ENCODE measurements at places on chromosomes 7 and 10.
A peak's percentile ranks its signal among the peaks of the same experiment; 100 is the strongest.

GRCh38 chr7:151115121-151115835 lies 29.0 kb downstream of the AGAP3 start:
- no peak for DNase-seq

DNA sequence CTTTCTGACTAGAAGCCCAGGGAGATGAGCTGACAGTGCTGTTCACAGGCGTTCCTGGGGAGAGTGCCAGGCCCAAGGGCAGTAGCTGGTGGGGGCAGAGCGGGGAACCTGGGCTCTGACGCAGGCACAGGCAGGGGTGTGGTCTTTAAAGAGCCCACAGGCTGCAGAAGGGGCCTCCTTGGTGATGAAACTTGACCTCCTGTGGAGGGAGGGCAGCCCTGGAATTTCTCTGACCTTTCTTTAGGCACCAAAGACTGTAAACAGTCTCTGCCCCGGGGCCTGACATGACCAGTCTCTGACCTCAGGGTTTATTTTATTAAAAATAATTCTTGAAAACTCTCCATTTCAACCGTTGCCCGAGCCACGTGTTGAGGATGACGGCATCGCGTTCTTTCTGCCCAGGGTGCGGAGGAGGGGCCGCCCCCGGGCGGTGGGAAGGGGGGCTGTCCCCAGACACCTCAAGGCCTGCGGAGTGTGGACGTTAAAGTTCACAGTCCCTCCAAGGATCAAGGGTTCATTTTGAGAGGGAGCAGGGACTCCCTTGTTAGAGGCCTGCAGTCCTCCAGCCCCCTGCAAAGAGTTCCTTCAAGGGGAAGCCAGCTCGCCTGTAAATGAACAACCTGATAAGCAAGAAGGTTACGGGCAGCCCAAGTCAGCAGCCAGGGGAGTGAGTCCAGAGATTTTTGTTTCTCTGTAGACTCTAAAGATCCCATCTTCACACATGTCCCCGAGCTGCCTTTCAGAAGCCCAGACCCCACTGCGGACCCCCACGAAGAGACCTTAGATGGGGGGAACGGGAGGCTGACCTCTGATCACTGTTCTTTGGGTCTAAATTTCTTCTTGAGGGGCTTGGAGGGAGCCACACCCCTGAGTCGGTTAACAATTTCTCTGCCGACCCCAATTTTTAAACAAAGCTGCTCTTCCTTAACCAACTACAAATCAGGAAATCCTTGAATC lies 128.9 kb downstream of the VIPR2 start:
- DNase-seq = no peak

DNA sequence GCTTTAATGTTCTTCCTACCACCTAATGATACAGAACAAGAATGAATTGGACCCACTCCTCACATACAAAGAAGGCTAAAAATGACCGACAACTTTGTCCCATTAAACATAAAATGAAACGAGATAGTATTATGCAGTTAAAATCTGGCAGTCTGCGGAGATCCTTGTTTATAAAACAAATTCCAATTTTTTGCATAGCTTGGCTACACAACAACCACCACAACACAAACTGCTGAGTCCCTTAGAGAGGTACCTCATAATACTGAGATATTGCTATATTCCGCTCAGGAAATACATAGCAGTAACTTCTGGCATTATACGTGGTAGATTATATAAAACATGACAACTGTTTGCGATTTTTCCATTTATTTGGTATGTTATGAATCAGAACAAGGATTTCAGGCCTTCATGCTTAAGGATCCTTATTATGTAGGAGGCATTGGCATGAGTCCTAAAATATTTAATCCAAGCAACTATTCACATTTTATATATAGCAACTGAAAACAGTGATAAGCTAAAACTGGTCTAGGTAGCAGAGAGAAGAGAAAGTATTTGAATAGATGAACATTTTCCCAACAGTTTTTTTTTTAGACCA lies 96.0 kb downstream of the ANK3 start:
- DNase-seq = no peak

DNA sequence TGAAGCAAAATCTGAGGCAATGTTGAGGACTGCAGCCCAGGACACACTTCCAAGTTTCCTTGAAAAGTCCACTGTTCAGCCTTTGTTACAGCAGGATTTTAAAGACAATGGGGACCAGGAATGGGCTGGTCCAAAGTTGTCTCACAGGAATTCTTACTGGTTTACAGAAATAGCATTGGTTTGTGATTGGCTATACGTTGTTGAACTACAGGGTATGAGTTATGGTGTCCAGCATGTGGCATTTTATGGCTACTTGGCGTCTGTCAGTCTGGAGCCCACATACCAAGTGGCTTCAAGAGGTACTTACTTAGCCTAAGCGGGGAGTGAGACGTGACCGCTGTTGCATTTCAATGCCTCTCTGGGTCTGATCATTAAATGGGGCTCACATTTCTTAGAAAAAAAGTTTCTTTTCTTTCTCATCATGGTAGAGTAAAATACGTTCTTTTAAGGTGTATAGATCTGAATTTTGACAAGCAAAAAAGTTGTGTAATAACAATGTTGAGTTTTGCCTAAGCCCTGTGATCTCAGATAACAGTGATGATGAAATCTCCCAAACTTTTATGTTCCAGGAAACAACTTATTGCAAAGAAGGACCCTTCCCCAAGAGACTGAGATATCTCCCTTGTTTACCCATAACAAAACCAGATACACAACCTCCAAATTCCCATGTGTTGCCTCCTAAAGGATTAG lies 100.0 kb upstream of the TRIM24 start:
- peak; percentile 6 for DNase-seq

- no peak for DNase-seq
Observed at GRCh38 chr7:111697771-111698170, 135.5 kb upstream of the IMMP2L start.
